Hematopoietic multipotent progenitor cell treated with erythropoietin and hydrocortisone succinate and interleukin-3 and kit ligand, for 6 days (in vitro differentiated cells): ENCODE measurements at places on chromosomes 5 and 9.
A peak's percentile ranks its signal among the peaks of the same experiment; 100 is the strongest.

- DNase-seq: no peak
These were observed 75.0 kb downstream of the ADAMTS12 start for GRCh38 chr5:33816791-33817190.

GRCh38 chr9:112097712-112098688 is 77.1 kb downstream of the SUSD1 start:
- peak; percentile 95 for DNase-seq

GRCh38 chr9:116605060-116605459 is 82.0 kb upstream of the TRIM32 start:
- DNase-seq: no peak

DNA sequence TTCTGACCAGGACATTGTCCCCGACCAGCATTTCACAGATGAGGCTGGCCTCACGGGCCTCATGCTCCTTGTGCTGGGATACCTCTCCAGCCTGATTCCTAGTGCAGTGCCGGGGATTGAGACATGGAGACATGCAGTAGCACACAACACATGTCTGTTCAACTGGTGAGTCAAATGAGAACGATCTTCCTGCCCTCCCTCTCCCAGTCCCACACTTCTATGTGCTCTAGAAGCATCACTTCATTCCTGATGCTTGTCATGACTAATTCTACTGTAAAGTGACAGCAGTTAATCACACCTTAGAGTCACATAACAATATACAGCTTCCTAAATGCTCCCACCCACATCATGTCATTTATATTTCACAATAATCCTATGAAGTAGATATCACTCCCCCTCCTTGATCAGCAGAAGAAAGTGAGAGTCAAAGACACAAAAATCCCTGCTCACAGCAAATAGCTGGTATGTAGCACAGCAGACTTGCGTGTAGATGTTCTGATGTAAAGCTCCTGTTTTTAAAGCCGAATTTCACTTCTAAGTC is 101.8 kb downstream of the CCDC192 start:
- DNase-seq: no peak

GRCh38 chr5:79859588-79859987 is 131.5 kb downstream of the MTX3 start:
- no peak for DNase-seq

DNA sequence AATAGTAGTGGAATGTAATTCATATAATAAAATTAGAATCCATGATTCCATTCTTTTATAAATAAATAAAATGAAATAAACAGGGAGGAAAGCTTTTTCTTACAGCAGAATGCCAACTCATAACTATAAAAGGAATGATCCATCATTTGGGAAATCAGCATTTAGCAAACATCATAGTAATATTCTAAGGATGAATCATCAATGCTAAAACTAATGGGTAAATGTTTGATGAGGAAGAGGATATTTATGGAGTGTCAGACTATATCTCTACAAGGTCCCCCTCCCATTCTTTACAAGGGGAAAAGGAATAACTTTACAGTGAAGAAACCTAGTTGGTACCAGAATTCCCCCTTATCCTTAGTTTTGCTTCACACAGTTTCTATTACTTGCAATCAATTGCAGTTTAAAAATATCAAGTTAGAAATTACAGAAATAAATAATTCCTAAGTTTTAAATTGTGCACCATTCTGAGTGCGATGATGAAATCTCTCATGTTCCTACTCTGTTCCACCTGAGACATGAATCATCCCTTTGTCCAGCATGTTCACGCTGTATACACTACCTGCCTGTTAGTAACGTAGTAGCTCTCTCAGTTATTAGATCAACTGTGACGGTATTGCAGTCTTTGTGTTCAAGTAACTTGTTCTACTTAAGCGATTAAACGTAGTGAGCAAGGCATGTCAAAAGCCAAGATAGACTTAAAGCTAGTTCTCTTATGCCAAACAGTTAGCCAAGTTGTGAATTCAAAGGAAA is 14.2 kb upstream of the JAKMIP2 start:
- no peak for DNase-seq

- DNase-seq: no peak
These were observed 198.7 kb downstream of the GNA14 start for GRCh38 chr9:77449240-77450084.

GRCh38 chr5:51632027-51632426 is 248.8 kb downstream of the ISL1 start:
- no peak for DNase-seq

GRCh38 chr5:145967296-145967695 is 30.9 kb downstream of the SH3RF2 start:
- no peak for DNase-seq

- peak; percentile 84 for DNase-seq
These were observed at the start of gene GLRA1 for GRCh38 chr5:151924564-151925301. Gene GLRA1, minus strand, starts transcription at chr5:151924851. Its CDS starts 302 bp downstream, at chr5:151924549.

- peak; percentile 23 for DNase-seq
These were observed 3.2 kb downstream of the MROH2B start for GRCh38 chr5:41067714-41068568.

GRCh38 chr5:111748304-111748763 is 8.7 kb downstream of the NREP start:
- DNase-seq: peak; percentile 8
